ENCODE measurements at places on chromosomes 4 and X.

DNA sequence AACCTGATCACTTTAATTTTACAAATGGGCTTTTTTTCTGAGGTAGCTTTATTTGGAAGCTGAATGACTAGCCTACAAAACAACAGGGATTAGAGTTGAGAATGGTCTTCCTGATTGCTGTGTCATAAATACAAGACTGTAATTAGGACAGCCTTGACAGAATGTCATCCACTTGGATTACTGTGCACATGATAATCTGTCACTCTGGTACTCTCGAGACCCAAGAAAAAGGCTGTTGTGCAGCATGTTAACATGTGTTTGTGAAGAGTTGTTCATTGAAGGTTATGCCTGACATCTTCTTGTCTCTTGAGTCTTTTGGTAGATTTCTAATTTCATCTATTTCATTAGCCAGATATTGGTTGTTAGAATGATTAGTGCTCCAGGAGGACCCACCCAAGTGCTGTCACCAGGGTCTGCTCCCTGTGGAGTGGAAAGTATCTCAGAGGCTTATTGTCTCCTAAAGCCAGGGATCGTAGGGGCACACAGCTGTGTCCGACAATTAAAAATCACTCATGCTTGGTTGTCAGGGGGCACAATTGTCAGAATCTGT is 212.2 kb upstream of the GPRIN3 start:
- DNase-seq, result no peak

DNA sequence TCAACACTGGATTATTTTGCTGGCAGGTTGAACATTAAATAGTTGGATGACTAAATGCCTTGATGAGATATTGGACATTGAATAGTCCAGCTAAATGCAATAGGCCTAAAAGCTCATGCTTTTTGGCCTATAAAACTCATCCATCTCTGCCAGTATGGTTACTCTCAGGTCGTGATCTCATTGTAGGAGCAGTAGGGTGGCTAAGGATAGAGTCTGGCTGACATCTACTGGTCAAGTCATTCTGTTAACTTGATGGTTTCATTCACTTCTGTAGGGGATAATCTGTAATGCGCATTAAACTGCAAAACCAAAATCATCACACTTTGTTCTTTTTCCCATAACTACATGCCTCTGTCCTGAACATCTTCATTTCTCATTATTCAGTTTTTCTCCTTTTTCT is 227.0 kb downstream of the DKK2 start:
- no peak for DNase-seq

DNA sequence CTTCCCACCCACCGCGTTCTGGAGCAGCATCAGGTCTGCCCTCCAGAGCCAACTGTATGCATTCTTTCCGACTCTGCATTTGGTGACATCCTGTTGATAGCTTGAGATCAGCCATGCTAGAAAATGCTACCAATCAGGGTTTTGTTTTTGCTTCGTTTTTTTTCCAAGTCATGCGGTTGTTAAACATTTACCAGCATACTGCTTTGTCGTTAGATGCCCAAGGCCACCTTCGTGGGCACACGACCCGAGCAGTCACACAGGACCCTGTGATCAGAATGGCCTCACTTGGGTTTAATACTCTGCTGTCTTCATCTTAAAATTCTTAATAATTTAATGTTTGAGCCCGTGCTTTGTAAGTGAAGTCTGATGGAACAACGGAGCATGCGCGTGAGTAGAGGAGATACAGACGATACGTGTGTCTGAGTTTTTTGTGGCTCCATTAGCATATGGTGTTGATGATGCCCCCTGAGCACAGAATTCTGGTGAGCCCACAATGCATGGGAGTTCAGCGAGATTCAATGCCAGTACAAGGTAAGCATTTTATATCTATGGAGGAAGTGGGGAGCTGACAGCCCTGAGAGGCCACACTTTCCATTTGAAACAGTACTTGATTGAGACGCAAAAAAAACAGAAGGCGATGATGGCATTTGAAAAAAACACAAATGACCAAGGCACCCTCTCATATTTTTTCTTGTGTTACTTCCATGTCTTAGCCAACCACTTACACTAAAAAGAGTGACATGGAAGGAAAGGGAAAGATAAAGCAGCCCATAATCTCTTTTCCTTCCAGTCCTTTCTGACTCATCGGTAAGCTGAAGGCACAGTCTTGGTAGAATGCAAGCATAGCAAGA is 323.6 kb downstream of the BCOR start:
- DNase-seq, result peak; percentile 16

DNA sequence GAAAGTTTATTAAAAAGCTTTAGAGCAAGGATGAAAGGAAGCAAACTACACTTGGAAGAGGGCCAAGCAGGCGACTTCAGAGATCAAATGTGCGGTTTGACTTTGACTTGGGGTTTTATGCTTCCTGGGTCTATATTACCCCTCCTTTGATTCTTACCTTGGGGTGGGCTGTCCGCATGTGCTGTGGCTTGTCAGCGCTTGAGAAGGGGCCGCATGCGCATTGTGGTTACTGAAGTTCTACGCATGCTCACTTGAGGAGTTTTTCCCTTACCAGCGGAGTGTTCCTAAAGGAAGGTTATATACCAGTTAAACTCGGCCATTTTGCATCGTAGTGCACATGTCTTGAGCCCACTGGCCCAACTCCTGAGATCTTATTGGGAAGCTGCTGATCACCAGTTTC is 9.9 kb downstream of the ZNF157 start:
- DNase-seq, result peak; percentile 84

- no peak for DNase-seq
These were observed 153.8 kb downstream of the NR3C2 start for GRCh38 chr4:148288448-148288847.

- no peak for DNase-seq
These were observed 169.9 kb downstream of the DCK start for GRCh38 chr4:71163317-71163716.

GRCh38 chr4:56764223-56764622 is 57.3 kb downstream of the SPINK2 start:
- no peak for DNase-seq

DNA sequence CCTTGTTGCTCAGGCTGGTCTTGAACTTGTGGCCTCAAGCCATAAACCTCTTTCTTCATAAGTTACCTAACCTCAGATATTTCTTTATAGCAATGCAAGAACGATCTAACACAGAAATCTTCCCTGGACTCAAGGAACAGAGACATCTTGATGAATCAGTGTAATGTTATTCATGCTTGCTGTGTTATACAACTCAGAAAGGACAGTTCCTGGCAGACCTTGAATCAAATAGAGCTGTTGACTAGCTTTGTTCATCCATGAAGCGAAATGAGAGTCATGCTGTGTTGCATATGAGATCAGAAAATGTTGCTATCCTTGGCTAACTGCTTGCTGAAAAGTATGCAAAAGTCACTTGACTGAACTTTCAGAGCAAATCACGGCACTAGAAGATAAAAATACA is 72.6 kb upstream of the ARHGAP24 start:
- no peak for DNase-seq

- DNase-seq, result no peak
These were observed 129.1 kb upstream of the PITX2 start for GRCh38 chr4:110751986-110752385.

GRCh38 chrX:119127650-119128049 is at the start of gene KIAA1210:
TSS of gene KIAA1210 (minus strand) at chrX:119127812. CDS start at chrX:119123642, 4,170 bp downstream.
- no peak for DNase-seq

GRCh38 chr4:133801883-133802282 is 399.7 kb downstream of the PABPC4L start:
- no peak for DNase-seq

DNA sequence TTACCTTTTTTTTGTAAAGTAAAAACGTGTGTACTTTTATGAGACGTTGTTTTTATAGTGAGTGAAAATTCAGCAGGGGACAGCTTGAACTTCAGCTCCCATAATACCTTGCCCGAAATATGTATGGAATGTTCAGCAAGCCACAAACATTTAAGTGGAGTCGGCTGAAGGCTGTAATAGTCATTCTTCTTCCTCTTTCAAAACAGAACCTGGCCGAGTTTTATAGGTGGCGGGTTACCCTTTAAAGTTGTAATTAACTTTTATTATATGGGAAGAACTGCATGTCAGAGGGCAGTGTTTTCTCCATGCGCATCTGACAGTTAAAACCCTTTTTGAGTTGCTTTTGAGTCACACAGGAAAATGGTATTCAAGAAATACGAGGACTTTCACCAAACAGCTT is 50.7 kb downstream of the CLDN34 start:
- no peak for DNase-seq

GRCh38 chr4:135917011-135917410 is 1615.3 kb downstream of the PCDH18 start:
- no peak for DNase-seq

GRCh38 chrX:78024349-78025059 is 55.1 kb upstream of the PGAM4 start:
- DNase-seq, result peak; percentile 41

- no peak for DNase-seq
These were observed 27.4 kb downstream of the CENPU start for GRCh38 chr4:184706453-184706852.

DNA sequence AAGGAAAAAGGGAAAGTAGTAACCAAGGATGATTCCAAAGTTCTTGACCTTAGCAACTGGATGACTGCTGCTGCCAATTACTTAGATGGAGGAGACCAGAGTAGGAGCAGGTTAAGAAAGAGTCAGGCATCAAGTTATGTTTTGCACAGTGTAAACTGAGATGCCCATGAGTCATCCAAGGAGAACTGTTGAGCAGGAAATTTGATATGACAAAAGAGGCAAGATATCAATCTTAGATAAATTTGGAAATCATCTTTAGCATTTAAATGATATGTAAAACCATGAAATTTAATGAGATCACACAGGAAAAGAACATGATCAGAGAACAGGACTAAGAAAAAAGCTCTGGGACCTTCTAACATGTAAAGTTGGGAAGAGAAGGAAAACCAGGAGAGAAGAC is 361.3 kb downstream of the OPHN1 start:
- DNase-seq, result no peak

- no peak for DNase-seq
These were observed 1.3 kb downstream of the TMEM165 start for GRCh38 chr4:55397126-55397436.

DNA sequence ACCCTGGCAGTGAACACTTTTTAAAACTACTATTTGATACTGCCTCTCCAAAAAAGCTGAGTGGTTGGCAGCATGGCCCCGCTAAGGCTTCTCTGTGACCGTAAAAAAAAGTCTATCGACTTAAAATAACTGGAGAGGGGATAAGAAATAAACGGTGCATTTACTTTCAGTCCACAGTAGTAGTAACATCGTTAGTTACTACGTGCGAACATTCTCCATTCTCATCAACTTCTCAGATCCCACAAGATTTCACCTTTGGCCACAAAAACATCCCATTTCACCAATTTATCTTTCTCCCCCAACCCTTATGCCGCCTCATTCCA is 524 bp upstream of the EXOSC9 start:
- DNase-seq, result no peak

GRCh38 chr4:153497091-153497531 is 31.0 kb downstream of the TMEM131L start:
- DNase-seq, result peak; percentile 76

DNA sequence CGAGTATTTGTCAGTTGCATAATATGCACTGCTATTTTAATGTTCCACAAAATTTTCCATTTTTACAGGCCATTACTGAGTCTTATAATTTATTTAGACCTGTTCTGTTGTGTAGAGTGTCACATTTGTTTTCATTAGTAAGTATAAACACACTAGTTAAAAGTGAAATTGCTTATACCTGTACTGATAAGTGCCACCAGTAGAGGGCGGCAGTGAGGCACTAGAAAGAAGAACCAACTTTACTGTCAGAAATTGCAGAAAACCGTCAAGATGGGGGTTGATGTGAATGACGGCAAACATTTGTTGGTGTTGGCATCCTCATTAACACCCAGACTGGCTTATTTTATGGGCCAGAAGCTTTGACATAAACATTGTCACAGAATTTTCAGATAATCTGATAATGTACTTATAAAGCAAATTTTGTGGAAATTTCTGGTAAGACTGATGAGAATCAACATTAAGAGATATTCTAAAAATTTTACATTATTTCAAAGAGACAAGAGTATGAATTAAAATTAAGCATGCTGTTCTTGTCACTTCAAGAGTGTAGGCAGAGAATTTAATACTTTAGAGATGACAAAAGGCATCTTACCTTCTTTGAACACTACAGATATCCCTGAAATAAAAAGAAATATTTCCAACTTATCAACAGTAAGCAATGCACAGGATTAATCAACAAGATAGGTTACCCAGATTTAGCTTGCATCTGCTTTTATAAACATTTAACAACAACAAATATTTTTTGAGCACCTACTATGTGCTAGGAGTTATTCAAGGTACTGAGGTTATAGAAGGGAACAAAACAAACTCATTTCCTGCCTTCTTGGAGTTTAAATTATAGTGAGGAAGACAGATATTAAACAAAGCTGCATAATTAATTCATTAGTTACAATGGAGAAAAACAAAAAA is 24.9 kb downstream of the ALPK1 start:
- DNase-seq, result peak; percentile 71

GRCh38 chr4:79875344-79875899 is 197.6 kb downstream of the ANTXR2 start:
- no peak for DNase-seq

DNA sequence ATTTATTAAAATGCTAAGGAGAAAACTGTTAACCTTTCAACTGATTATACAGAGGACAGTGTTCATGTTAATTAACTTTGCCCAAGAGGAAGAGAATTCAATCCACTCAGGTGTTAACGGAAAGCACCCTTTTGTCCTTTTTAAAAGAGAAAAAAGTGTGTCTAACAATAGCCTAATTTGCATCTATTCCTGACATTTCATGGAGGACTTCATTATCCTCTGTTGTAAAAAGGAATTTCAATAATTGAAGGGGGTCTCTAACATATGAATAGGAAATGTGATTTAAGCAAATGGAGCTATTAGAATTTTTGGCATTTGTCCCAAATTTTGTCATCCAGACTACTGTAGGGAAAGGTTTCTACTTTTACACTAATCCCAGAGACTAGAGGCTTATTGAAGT is 44.6 kb upstream of the GC start:
- no peak for DNase-seq

DNA sequence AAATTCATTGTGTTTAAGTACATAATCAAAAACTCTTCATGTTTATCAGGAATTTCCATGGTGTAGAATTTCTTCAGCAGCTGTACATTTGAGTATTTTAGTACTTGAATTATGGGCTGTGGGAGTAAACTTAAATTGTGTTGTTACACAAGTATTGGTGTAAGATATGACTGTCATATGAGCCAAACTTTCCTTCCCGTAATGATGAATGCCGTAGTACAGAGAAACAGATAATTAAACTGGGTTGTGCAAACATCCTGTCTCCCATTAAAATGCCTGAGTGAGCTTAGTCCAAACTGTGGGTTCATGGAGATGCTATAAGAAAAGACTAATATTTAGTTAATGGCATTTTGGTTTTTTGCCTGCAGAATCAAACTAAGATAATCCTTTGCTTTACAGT is 159.2 kb downstream of the SLC4A4 start:
- DNase-seq, result no peak

- DNase-seq, result no peak
These were observed 167.2 kb downstream of the EVC2 start for GRCh38 chr4:5541169-5541568.

DNA sequence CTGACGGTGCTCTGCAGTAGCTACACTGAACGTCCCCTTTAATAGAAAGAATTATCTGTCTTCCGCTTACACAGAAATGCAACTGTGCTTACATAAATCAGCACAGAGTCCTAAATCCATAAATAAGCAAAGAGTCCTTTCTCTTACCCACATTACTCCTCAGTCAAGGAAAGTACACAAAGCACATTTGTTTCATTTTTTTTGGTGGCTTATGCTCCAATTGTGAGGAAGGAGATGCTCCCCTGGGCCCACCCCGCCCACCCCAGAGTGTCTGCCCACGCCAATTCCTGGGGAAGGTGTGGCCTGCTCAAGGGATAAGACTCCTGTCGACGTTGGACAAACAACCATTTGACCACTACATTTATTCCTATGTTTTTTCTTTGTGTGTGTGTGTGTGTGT is 53.8 kb downstream of the CPLX1 start:
- no peak for DNase-seq

- no peak for DNase-seq
These were observed 1306.6 kb upstream of the PABPC4L start for GRCh38 chr4:135508006-135508714.
